ENCODE measurements at places on chromosomes 2 and 18.

- no peak for DNase-seq
Observed at GRCh38 chr2:26270373-26270772, 25.6 kb downstream of the HADHB start.

- no peak for DNase-seq
Observed at GRCh38 chr2:12884713-12885282, 168.1 kb downstream of the TRIB2 start.

DNA sequence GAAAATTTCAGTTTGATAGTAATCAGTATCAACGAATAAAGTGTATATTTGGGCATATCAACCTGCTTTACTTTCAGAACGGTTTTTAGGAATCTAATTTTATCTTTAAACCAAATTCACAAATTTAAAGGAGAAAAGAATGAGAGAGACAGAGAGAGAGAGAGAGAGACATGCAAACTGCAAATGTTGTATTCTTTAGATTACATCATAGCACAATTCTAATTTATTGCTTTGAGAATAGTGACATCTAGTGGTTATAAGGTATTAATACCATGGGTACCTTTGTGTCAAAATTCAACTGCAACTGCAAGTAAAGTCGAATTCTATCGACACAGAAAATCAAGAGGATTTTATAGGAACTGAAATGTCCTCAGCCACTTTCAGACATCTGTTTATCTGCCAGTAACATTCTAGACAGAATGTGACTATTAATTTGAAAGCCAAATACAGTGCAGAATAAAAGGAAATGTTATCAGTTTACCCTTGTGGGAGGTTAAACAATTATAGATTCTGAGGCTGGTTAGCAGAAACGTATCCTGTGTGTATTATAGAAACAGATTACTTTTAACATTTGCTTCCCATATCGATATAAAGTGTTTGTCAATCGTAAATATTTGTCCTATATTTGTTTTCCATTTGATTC lies 529.8 kb upstream of the VRK2 start:
- DNase-seq, result no peak

DNA sequence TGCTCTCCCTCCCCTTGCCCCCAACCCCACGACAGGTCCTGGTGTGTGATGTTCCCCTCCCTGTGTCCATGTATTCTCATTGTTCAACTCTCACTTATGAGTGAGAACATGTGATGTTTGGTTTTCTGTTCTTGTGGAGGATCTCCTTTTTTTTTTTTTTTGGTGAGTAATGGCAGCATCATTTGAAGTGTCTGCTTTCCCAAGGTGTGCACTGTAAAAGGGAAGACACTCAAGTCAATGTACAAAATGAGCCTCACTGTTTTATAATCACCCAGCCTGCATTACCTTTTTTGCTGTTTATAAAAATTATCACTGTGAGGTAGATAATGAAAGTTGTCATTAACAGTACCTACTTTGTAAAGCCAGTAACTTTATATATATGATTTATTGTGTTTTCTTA lies 56.9 kb downstream of the INSIG2 start:
- DNase-seq, result no peak

- peak; percentile 52 for DNase-seq
Observed at GRCh38 chr2:74001781-74002504, 17.2 kb downstream of the TET3 start.

GRCh38 chr2:162401871-162402270 lies 57.9 kb downstream of the GCA start:
- no peak for DNase-seq

Data from stimulated activated CD8-positive, alpha-beta memory T cell treated with anti-CD3 and anti-CD28 coated beads, Interleukin-4, amount 100 ng/mL, for 48 hours (primary cell).